ENCODE measurements at places on chromosomes 2 and 18.

- no peak for DNase-seq
These were observed 132.4 kb upstream of the TRIB2 start for GRCh38 chr2:12584338-12584737.

DNA sequence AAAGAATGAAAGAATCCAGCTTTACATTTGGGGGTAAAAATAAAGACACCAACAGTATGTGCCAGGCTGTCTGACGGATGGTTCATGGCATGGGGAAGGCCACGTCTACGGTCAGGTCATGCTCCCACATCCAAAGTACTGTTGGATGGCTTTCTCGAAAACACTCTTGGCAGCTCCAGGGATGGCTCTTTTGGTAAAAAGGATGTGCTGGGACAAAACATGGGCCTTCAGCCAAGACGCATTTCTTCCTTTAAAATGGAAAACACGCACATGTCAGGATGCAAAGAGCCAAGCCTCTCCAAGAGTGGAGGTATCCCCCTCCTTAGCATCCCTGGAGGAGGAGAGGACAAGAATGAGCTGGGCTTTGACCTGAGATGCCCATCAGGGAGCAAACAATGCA lies 376.5 kb upstream of the KLHL29 start:
- DNase-seq = no peak

- DNase-seq = no peak
These were observed 66.5 kb upstream of the PNPT1 start for GRCh38 chr2:55760125-55760524.

DNA sequence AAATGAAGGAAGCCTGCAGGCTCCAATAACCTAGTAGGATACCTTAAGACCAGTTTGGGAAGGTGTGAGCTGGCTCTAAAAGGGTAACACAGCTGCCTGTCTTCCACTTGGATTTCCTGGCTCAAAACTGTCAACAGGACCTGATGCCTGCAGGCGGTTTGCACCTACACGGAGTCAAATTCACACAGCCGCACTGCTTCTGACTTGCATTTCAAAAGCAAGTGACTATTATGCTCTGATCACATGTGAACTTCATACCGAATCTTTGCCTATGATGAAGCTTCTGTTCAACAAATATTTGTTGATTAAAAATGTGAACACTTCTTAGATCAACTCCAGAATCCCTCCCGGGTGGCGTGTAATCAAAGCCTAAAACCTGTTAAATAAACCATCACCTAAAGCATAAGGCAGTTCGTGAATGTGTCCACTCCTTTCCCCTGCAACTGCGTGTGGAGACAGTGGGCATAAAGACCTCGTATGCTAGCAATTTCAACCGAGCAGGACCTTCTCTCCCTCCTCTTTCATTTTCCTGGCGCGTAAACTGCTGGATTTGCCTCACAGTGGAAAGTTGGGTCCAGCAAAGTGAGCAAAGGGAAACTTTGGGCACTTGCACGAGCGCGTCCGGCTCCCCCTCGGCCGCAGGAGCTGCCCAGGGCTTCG lies 784 bp downstream of the CRACDL start:
- no peak for DNase-seq

DNA sequence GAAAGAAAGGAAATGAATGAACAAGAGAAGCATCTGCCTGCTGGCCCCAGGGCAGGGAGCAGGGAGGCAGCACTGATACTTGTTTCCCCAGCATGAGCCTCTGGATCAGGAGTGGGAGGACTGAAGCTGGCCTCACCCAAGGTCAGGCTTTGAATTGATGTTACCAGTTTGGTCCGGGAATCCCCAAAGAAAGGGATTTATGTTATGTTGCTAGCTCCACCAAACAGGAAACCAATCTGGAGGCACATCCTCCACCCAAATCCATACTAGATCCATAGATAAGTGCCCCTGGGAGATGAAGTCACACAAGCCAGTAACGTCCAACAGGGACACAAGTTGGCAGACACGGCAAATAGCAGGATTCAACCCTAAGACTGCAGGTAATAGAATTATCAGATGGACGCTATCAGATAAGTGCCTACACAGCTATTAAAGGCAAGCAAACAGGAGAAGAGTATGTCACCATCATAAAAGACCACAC lies 85.9 kb downstream of the MTCL1 start:
- no peak for DNase-seq

DNA sequence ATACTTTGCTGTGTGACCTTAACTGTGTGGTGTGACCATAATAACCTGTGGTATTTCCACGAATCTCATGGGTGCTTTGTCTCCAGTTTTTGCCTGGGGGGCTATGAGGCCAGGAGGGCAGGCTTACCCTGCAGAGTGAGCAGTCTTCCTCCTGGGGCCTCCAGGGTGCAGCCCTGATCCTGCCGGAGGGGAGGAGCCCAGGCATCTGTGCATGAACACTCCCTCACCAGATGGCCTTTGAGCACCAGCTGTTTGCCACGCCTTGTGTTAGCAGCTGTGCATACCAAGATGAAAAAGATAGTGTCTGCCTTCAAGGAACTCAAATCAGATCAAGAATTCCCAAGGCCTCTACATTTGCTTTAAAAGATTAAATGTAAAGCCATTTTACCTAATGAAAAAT lies 75.0 kb upstream of the RBM44 start:
- no peak for DNase-seq

GRCh38 chr2:100265226-100265625 lies 57.1 kb downstream of the LONRF2 start:
- no peak for DNase-seq

DNA sequence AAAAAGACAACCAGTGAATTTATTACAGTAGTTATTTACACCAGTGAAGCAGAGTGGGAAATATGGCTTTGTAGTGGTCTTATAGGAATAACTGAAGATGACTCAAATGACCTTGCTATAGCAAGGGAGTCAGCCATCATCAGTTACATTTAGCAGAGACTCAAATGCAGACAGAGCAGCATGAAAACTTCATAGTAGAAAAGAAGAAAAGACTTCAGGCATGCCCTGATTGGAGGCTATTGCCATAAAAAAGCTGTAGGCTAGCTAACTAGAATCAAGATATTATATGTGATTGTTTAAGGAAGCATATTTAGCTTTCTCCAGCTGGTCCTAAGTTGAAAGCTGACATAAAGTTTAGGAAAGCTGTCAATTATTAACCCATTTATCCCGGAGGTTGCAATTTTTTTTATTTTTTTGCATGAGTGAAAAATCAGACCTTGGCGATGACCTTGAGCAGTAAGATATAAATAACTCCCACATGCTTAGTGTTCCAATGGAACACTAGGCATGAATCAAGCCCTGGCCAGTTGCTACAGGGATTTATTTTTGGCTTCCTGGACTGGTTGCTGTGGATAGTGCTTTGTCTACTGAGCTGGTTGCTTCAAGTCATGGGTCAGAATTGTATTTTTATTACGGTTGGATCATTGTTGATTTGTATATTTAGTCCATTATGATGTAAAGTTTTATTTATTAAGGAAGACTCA lies 675.6 kb upstream of the VRK2 start:
- DNase-seq = no peak

GRCh38 chr2:143574069-143574468 lies 444.9 kb downstream of the ARHGAP15 start:
- no peak for DNase-seq

DNA sequence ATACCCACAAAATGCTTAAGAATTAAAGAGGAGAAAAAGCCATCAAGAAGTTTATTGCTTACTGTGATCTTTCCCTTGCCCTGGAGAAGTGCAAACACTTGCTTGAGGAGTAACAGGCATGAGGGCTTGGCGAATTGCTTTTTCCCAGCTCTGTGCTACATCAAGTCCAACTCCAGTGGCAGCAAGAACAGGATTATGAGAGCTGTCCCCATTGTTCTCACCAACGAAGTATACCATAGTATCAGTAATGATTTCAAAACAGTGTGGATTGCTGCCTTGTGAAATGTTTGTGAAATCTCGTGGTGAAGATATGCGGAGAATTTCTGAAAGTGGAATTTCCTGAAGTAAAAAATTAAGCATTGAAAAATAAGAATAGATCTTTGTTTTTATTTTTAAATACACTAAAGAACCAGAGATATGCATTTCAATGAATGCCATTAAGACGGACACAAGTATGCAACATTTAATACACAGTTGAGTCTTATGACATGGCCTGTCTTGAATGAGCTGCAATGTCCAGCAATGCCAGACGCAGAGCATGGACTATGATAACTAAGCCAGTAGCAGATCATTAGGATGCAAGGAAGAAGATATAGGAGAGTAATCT lies 43.0 kb downstream of the NDUFAF7 start:
- no peak for DNase-seq

DNA sequence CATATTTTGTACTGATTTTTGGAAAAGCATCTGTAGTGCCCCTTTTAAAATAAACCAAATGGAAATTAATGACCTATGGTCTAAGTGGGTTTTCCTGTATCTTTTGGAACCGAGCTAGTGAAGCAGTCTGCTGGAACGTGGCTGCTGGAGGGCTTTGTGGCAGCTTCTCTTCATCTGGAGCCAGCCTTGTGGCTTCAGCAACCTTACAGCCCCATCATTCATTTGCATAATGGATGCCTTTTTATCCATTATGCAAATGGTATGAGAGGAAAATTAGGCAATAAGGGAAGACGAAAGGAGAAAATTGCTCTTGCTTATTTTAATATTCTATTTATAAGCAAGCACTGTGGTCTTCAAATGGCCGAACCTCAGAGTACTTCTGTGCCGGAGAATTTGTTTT lies 421.0 kb downstream of the PARD3B start:
- no peak for DNase-seq

DNA sequence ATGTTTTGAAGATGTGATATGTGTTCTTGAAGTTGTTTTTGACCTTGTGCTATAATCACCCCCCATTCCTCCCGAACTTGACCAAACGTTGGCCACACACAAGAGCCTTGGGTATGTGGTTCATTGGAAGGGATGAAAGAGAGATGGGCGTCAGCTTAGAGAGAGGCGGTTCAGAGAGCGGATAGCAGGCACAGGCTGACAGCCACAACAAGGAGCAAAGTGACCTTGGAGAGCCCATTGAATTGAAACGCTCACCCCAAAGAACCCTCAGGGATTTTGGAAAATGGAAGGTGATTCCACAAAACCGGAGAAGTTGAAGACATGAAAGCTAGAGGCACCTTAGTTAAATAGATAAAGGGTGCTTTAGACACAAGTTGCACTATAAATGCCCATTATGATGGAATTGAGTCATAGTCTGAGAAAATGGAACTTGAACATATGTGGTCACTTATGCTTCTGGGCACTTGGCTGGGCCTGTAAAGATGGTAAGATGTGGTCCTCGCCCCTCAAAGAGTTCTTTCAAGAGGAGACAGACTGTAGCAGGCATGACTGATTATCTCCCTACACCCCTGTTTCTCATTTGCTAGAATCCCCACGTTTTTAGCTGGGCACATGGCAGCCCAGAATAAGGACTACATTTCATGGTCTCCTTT lies 188.5 kb upstream of the HAAO start:
- DNase-seq = no peak

- DNase-seq = no peak
These were observed 29.9 kb downstream of the SCN7A start for GRCh38 chr2:166464187-166464586.

- no peak for DNase-seq
These were observed 20.3 kb downstream of the TBR1 start for GRCh38 chr2:161436411-161436810.

GRCh38 chr2:39991298-39991697 lies 212.2 kb upstream of the THUMPD2 start:
- no peak for DNase-seq

DNA sequence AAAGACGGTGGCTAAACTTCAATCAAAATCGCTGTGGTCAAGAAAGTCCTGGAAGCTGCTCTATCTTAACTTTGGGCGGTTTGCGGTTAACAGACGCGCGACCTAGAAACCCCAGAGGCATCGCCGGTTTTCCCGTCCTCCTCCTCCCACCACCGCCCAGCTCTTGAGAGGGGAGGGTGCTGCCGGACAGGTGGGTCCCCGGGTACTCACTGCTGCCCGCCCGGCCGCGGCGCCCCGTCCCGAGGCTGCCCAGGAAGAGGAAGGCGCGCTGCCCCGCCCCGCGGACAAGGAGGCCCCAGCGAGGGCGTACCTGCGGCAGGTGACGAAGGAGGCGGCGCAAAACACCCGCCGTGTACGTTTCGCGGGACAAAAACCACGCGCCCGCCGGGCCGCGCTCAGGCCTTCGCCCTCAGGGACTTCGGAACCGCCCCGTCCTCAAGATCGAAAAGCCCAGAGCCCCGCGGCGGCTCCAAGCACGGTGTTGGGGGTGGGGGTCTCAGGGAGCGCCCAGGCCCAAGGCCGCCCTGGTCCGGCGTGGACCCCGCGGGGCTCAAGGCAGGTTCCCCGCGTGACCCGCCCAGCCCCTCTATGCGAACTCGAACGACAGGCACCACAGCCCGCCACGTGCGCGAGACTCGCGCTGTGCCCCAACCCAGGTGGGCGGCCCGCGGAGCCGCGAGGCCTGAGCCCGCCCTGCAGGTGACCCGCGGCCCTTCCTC lies at the start of gene SH3YL1:
Gene SH3YL1 (minus strand): TSS at position 259 of the 719 bp plus-strand sequence. CDS start 48 bp downstream, at position 211.
- DNase-seq = peak; percentile 55

- DNase-seq = no peak
These were observed 242.6 kb upstream of the KCNJ3 start for GRCh38 chr2:154455866-154456265.

- no peak for DNase-seq
These were observed 169.4 kb downstream of the NEDD4L start for GRCh38 chr18:58213440-58213839.

- no peak for DNase-seq
These were observed 36.1 kb downstream of the TFCP2L1 start for GRCh38 chr2:121248766-121249343.

GRCh38 chr18:58140387-58141325 lies 96.6 kb downstream of the NEDD4L start:
- DNase-seq = no peak

- DNase-seq = no peak
These were observed 158.9 kb downstream of the LDLRAD4 start for GRCh38 chr18:13377496-13377895.

GRCh38 chr2:99960291-99960690 lies 182.1 kb downstream of the AFF3 start:
- DNase-seq = no peak

DNA sequence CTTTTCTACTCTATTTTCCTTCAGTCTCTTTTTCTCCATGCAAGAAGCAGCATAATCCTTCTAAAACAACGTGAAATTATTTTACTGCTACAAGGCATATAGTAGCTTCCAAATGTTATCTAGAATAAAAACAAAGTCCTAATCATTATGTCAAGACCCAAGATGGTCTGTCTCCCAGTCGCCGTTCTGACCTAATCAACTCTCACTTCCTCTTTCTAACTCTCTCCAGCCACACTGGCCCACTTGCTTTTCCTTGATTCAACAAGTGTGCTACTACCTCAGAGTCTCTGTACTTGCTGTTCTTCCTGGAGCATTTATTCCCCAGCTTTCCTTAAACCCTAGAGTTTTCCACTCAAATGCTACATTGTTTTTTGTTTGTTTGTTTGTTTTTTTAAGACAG lies 1491.2 kb downstream of the LRP1B start:
- DNase-seq = no peak

- no peak for DNase-seq
These were observed 300.1 kb upstream of the SLC8A1 start for GRCh38 chr2:40751981-40752380.

DNA sequence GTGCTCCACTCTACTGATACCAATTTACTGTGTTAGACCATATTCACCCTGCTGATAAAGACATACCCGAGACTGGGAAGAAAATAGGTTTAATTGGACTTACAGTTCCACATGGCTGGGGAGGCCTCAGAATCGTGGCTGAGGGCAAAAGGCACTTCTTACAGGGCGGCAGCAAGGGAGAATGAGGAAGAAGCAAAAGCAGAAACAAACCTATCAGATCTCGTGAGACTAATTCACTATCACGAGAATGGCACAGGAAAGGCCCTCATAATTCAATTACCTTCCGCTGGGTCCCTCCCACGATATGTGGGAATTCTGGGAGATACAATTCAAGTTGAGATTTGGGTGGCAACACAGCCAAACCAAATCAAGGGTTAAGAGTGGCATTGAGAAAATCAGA lies 65.2 kb downstream of the LDLRAD4 start:
- DNase-seq = no peak
